ENCODE measurements at places on chromosomes 6 and 20. TPM values are rescaled to one million over a fixed set of nuclear protein-coding genes. Genes with fewer than 3 reads are reported as not detected.

DNA sequence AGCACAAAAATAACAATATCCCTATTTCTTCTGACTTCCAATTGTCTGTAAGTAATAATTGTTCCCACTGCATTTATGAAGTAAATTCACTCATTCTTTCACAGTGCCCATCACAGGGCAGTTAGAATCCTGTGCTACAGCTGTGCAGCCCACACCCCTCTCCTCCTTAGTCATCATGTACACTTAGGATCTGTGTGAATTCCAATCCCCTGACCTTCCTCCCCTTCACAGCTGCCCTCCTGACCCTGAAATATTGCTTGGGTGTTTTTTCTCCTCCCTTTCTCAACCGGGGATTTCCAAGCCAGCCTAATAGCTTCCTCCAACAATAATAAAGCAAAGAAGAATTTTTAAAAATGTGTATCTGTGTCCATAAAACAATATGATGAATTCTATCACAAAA, 91.5 kb upstream of the BEND6 start:
- DNase-seq, result no peak

- DNase-seq, result no peak
These were observed 758.1 kb upstream of the EPHA7 start for GRCh38 chr6:94177429-94177828.

HLA-DOA gene
- 8.4 TPM for total RNA-seq

VARS2 gene
- 61.4 TPM for total RNA-seq

- no peak for DNase-seq
These were observed 41.2 kb downstream of the SASH1 start for GRCh38 chr6:148383658-148384368.

GRCh38 chr6:37309692-37310091, 44.1 kb upstream of the RNF8 start:
- DNase-seq, result no peak

- DNase-seq, result peak; percentile 28
These were observed 79.9 kb downstream of the GCLC start for GRCh38 chr6:53464927-53465460.

DNA sequence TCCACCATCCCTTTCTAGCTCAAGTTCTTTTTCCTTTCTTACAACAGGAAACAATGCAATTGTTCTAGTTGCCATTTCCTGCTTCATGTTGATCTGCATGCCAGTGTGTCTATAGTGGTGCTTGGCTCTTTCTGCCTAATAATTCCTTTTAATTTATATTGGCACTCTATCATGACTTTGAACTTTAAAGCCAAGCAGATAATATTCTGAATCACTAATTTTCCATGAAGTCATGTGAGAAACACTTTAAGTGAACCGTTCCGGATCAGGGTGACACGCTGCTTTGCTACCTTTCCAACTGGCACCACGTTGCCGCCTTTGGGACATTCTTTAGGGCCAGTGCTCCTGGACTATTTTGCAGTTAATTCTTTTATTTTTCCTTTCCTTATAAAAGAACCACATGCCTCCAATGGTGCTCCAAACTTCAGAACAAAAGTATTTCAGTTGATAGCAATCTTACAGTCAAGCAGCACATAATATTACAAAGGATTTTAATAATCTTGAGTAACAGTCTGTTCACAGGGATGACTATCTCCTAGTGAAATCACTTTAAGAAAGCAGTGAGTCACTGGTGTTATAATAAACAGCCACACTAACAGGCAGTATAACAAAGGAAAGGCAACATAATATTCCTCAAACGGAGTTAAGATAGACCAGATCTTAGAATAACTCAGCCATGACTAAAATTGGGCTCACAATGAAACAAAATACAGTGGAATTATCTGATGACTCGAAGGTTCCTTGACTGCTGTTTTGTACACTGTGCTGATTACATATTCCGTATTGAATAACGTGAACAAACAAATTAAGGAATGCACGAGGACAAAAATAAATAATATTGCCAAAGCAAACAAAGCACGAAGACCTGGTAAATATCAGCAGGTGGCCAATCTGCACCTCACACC, 19.0 kb upstream of the BLOC1S5 start:
- no peak for DNase-seq

DNA sequence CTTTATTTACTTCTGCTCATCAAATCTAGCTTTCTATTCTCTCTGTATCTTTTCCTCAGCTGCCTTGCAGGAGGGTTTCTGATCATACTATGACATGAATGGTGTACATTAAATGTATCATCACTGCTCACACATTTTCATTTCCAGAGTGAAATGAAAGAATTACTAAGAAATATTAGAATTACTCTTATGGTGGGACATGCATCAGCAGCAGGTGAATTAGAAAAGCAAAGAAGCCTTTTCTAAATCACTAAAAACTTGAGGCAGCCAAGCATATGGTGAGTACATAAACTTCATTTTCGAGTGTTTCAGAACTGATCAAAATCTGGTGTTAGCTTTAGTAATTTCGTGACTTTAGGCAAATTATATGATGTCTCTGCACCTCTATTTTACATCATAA, 23.6 kb downstream of the IL17A start:
- no peak for DNase-seq

DNA sequence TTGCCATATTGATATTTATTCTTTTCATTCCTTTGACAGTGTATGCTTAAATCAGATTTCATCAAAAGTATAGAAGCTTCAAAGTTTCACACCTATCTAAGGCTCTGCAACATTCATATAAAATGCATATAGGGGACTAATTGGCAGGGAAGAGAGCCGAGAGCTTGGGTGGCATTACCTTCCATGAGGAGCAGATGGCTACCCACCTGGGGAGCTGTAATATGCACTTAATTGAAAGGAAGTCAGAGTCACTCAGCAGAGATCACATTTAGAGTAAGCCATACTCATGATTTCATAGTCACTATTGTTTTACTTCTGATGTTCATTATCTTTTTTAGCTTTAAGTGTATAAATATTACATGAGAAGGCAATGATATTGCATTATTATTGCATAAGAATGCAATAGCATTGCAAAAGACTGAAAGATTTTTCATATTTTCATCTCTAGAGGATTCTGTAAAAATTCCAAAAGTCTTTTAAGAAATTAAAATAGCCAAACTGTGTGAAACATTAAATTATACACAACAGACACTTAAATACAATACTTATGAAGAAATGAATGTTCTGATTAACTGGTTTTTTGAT, 1305.2 kb downstream of the EPHA7 start:
- DNase-seq, result no peak
